ENCODE measurements at places on chromosomes 12 and 14.
A peak's percentile ranks its signal among the peaks of the same experiment; 100 is the strongest.

DNA sequence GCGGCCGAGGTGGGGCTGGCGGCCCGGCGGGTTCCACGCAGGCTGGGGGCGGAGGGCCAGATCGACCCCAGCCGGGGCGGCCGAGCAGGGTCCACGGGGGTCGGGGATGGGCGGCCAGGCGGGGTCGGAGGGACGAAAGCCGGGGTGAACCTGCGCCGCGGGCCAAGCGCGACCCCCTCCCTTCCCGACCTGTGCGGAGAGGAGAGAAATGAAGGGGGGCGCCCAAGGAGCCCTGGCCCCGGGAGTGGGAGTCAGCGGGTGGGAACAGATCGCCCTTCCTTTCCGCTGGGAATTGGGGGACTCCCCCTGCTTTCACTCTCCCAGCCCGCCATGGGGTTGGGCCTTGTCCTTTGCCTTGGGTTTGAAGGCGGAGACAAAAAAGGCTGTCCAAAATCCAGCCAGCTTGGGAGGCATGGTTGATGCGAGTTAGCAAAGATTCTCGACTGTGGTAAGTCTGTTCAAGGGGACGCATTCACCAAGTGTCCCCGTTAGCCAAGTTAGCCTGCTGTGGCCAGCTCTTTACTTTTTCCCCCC lies 559 bp upstream of the CKAP4 start:
- no peak for DNase-seq

DNA sequence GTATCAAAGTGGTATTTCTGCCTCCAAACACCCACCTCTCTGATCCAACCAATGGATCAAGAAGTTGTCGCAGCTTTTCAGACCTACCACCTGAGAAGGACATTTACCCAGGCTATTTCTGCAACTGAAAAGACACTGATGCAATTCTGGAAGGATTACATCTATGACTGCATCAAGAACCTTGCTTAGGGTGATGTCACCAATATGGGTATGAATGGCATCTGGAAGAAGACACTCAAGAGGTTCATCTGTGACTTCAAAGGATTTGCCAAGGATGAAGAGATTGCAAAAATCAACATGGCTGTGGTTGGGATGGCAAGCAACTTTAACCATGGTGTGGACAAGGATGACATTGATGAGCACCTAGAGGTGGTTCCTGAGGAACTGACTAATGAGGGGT lies 154.2 kb downstream of the PCNX1 start:
- no peak for DNase-seq

- DNase-seq, result no peak
These were observed 387.0 kb downstream of the RPS29 start for GRCh38 chr14:49199159-49199558.

DNA sequence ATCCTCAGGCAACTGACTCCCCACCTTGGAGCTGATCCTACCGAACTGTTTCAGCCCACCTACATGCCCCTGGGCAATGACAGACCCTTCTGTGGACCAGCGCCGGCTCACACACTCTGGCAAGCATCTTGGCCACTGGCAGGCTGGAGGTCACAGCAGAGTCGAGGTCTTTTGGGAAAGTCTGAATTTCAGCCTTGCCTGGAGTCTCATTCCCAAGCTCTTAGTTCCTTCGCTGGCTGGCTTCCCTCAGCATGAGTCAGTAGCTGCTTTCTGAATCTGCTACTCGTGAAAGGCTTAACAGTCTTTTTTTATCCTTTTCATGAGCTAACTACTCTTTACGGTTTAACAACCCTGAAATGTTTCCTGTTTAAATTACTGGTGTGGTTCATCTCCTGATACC lies 44.5 kb downstream of the ASCL4 start:
- no peak for DNase-seq

GRCh38 chr14:99758121-99758821 lies 34.9 kb upstream of the EML1 start:
- no peak for DNase-seq

GRCh38 chr14:70359076-70359424 lies 433 bp downstream of the COX16 start:
- no peak for DNase-seq

DNA sequence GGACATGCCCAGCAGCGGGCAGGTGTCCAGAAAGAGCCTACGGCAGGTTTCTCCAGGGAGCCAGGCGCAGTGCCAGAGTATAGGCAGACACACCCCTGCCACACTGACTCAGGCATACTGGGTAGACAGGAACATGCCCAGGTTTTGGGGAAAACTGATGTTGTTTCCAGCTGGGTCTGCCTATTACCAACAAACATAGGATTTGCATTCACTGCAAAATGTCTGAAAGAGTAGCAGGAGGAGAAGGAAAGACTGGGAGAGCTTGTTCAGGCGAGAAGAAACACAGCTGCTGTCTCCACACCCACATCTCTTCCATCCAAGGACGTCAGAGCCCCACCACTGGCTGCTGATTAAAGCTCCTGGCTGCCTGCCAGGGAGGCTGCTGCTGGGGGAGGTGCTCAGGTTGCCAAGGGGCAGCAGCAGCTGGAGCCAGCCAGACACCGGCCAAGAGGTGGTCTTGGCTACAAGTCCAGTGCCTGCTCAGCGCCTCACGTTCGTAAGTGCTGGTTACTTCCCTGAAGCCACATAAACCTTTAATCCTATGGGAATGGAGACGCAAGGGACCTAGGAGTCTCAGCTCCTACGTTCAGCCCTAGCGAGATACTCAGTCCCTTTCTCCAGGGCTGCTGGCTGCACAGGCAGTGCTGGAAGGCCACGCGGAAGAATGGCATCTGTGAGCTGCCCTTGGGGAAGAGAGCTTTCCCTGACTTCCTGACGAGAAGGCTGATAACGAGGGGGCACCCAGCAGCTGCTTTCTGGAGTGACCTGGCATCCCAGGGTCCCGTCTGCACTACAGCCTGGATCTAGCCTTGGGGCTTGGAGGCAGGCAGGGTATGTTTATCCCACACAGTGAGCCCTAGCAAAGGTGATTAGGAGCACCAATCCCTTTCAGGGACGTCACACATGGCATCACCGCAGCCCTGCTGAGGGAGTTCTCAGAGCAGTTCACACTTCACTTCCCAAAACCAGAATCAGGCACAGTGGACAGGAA lies 58.1 kb downstream of the PLEKHG3 start:
- DNase-seq, result peak; percentile 64

DNA sequence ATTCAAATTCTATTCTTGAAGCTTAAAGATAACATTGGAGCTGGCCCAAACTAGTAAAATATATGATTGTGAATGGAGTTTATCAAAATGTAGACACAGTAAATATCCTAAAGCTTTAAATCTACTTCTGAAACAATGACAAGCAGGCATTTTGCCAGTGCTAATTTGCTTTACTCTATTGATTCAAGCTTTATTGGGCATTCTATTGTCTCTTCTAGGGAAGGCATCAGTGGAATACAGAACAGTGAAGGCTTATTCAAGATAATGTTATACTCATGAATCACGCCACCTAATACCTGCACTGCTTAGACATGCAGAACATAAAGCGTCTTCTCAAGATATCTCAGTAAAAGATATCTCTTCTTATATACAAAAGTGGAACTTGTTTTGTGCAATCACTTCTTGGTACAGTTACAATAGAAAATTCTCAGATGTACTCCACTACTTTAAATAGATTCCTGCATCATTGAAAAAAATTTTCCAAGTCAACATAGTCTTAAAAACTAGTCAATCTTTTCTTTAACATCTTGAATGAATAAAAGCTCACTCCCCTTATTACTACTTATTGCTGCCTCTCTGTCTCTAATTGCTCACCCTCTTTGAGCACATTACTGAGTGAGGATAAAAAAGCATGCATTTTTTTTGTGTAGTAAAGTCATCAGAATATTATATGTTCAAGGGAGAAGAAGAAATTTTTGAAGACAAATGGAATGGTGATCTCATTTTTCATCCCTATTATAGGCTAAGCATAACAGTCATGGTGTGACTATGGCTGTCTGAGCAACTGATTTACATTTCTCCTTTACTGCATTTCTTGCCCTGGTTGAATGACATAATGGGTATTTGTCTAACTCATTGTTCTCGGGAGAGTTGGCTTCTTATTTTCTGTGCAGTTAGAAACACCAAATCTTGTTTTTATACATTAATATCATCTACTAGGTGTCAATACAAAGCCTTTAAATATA lies 98.0 kb upstream of the E2F7 start:
- no peak for DNase-seq

GRCh38 chr14:52148371-52148770 lies 79.5 kb upstream of the NID2 start:
- DNase-seq, result no peak

- DNase-seq, result no peak
These were observed 36.2 kb downstream of the GNPTAB start for GRCh38 chr12:101794574-101794973.

- no peak for DNase-seq
These were observed 921 bp downstream of the RAD51B start for GRCh38 chr14:67820428-67820971.

DNA sequence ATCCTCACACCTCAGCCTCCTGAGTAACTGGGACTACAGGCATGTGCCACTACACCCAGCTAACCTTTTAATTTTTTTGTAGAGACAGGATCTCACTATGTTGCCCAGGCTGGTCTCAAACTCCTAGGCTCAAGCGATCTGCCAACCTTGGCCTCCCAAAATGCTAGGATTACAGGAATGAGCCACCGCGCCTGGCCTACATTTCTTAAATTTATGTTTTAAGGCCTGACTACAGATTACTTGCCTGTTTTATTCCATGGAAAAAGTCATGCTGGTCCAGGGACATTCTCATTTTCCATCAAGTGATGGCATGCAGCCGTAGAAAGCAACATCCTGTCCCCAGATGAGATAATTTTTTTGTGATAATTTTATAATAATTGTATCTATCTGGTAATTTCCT lies 6.1 kb downstream of the CD9 start:
- no peak for DNase-seq

- no peak for DNase-seq
These were observed 198.5 kb downstream of the STXBP6 start for GRCh38 chr14:24851406-24851805.

- DNase-seq, result no peak
These were observed 40.1 kb upstream of the WNK1 start for GRCh38 chr12:712172-712863.

DNA sequence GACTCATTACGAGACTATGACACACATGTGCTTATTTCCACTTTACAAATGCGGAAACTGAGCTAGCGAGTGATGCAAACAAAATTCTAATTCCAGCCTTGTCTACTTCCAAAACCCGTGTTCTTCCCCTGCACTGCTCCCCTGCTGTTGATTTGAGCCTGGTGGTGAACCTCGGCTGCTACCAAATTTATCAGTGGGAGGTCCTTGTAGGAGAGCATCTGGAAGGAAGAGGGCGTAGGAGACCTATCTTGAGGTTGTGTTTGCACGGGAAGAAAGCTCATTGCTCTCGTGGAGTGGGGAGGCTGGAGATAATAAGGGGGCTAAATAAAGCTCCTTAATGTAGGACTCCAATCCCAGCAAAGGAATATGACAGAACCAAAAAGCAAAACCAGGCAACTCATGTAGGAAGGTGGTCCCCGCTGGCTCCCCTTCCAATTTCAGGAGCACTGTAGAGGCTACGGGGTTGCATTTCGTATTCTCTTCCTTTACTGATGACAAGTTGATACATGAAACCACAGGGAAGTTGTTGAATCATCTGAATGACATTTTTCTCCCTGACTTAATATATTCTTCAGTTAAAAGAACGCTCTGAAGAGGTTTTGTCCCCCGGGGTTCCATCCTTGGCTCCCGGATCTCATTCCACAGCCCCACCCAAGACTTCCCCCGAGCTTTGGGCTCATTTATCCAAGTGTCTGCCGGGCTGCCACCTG lies 52.6 kb downstream of the FZD10 start:
- DNase-seq, result no peak

- DNase-seq, result no peak
These were observed 691.4 kb upstream of the TBX3 start for GRCh38 chr12:115375186-115375991.

DNA sequence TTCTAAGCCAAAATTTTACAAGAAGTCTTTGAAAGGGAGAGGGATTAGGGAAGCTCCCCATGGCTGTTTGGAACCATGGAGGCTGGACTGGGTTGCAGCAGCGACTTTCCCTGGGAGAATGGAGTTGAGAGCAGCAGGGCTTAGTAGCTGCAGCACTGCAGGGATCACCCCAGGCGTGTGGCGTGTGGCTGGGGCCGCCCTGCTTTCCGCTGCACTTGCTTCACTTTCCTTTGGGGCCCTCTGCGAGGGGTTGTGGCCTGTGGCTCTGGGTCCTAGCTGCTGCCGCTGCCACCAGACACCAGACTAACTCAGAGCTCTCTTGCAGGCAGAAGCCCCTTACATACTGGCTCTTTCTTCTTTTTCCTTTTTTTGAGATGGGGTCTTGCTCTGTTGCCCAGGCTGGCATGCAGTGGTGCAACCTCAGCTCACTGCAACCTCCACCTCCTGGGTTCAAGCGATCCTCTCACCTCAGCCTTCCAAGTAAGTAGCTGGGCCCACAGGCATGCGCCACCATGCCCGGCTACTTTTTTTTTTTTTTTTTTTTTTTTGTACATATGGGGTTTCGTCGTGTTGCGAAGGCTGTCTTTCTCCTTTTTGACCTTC lies 25.4 kb downstream of the CCDC62 start:
- no peak for DNase-seq

- no peak for DNase-seq
These were observed 15.6 kb downstream of the CIPC start for GRCh38 chr14:77113644-77114043.

DNA sequence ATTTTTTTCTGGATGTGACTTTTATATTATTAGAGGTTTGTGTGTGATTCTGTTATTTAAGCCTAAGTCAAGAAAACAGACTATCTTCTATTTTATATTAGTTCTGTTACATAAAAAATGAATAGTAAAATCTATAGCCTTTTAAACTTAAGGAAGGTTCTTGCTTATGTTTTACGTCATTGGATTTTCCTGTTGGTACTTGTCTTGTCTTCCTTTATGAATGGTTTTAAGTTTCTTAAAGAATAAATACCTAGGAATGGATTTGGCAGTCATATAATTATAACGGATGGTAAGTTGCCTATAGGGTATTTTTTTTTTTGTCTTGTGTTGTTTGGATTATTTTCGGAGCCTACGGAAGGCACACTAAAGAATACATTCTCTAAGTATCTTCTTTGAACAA lies 161.8 kb upstream of the PTPRQ start:
- no peak for DNase-seq

- DNase-seq, result no peak
These were observed 266.6 kb downstream of the KIF21A start for GRCh38 chr12:39176356-39176755.

- DNase-seq, result no peak
These were observed 43.6 kb upstream of the ARHGAP5 start for GRCh38 chr14:32033543-32033942.

DNA sequence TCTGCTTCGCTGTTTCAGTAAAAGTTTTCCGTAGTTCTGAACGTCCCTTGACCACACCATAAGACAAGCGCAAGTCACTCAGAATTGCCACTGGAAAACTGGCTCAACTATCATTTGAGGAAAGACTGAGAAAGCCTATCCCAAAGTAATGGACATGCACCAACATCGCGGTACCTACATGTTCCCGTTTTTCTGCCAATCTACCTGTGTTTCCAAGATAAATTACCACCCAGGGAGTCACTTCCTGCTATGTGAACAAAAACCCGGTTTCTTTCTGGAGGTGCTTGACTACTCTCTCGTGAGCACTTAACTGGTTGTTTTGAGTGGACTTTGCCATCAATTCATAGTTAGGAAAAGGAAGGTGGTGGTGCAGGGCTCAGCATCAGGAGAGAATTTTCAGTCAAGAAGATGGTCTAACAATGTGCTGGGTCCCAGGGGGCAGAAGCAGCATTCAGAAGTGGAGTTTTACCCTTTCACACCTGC lies 1.4 kb downstream of the EGLN3 start:
- no peak for DNase-seq

GRCh38 chr12:30985814-30986452 lies 59.4 kb downstream of the TSPAN11 start:
- peak; percentile 45 for DNase-seq
